Naive thymus-derived CD8-positive, alpha-beta T cell (primary cell): ENCODE measurements at places on chromosomes 12 and 14. TPM values are rescaled to one million over a fixed set of nuclear protein-coding genes. Genes with fewer than 3 reads are reported as not detected.

The MAPK1IP1L gene
- 75.4 TPM for total RNA-seq

The PLEKHA5 gene
- total RNA-seq = 2.7 TPM

The NTS gene
- total RNA-seq = not detected

The RFX4 gene
- not detected for total RNA-seq

DNA sequence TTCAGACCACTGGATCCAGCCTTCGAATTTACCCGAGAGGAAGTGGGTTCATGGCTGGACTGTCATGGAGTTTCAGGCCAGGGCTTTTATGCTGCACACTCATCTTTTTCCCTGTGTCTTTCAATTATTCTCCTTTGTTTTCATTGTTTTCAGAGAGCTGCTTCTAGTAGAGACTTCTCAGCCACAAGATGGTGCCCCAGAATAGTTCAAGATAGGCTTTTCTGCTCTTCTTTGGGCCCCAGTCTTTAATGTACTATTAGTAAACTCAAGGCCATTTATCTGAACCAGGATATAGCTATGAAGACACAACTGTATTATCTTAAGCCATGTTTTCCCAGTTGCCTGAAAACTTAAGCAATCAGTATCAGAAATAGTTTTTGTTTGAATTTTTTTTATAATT, 30.4 kb upstream of the PSMA6 start:
- DNase-seq = no peak

DNA sequence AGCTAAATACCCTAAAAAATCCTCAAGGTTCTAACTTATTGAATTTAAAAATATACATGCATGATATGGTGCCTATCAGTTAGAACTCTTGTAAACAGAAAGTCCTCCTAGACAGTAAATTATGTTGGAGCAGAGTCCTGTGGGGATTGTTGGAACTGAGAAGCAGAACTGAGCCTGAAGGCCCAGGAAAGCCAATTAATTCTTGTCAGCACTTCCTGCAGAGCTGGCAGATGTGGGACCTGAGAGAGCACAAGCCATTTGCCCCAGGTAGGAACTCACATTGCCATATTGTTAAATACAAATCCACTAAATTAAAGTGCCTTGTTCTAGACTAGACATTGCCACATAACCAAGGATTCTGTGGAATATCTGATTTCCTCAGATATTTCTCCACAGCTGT, 117.1 kb downstream of the RTN1 start:
- DNase-seq = no peak

The TAS2R30 gene
- 4.3 TPM for total RNA-seq

The ASIC1 gene
- 12.2 TPM for total RNA-seq

The PAH gene
- not detected for total RNA-seq
